Right ventricle myocardium inferior (tissue), 1 donor: ENCODE measurements at places on chromosomes 1 and 21. TPM values are rescaled to one million over a fixed set of nuclear protein-coding genes. Genes with fewer than 3 reads are reported as not detected.

The ZSWIM5 gene
- 0.81 TPM for total RNA-seq

The S100B gene
- 8.3 TPM for total RNA-seq

The CAMTA1 gene
- 159 TPM for total RNA-seq

The NCAM2 gene
- total RNA-seq = 5.4 TPM

DNA sequence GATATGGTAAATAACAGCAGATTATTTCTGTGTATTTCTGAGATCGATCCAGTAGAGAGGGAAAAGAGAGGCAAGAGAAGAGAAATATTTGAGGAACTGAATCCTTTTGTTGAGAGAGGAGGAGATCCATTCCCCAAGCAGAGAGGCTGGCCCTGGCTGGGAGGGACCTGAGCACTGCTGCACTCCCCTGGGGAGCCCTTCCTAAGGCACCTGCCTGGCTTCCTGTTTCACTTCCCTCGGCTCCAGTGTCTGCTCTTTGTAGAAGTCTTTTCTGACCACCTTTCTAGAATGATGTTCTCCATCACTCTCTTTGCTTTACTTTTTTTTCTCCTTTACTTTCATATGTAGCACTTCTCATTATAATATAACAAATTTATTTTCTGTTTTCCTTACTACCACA, 42.3 kb upstream of the SLC6A9 start:
- no peak for DNase-seq
